ENCODE measurements at places on chromosomes 5 and 9.

DNA sequence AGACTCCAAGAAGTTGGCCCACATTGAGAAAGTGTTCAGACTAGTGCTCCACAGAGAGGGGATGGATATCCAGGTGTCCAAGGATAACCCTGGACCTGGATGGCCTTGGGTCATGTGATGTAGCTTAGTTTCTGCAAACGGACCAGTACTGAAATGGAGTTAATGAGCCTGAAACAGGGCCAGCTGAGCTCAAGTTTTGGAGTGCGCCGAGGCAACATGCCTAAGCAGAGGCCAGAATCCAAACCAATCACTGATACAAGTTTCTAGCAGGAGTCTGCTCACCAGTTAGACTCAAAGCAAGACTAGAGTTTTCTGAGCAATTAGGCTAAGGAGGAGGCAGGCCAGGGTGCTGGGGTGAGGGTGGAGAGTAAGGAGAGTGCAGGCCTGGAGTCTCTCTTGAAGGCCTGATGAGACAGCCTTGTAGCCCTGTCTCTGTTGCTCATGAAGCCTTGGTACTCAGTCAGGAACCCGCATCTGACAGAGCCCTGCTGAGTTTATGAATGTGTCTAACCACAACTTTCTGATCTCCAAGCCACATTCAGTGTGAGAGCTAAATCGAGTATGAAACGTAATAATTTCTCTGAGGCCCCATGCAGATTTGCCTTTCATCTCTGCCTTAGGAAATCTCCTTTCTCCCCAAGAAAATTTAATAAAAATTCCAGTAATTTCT lies 68.9 kb upstream of the EQTN start:
- no peak for DNase-seq

- DNase-seq: no peak
Observed at GRCh38 chr5:5560016-5560415, 137.5 kb downstream of the ICE1 start.

DNA sequence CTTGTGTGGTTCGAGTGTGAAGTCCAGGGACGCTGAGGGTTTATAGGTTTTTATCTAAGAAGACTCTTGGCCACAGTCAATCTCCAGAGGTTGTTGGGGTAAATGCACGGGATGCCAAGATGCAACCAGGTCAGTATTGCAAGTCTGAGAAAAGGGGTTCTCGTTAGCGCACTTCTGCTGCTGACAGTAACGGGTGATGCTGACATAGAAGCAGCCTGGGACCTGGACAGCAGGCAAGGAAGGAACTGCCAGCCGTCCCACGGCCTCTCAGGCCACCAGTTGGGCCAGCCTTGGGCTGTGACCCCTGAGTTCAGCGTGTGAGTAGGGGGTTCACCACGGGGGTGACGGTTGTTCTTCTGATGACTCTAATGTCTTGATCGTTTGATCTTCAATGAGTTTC lies 39.0 kb downstream of the TENT4A start:
- no peak for DNase-seq

GRCh38 chr5:118253225-118254061 lies 734.9 kb downstream of the DTWD2 start:
- peak; percentile 0 for DNase-seq

GRCh38 chr9:20087481-20087880 lies 298.6 kb upstream of the SLC24A2 start:
- peak; percentile 46 for DNase-seq

GRCh38 chr5:107778647-107779046 lies 107.9 kb upstream of the EFNA5 start:
- no peak for DNase-seq

DNA sequence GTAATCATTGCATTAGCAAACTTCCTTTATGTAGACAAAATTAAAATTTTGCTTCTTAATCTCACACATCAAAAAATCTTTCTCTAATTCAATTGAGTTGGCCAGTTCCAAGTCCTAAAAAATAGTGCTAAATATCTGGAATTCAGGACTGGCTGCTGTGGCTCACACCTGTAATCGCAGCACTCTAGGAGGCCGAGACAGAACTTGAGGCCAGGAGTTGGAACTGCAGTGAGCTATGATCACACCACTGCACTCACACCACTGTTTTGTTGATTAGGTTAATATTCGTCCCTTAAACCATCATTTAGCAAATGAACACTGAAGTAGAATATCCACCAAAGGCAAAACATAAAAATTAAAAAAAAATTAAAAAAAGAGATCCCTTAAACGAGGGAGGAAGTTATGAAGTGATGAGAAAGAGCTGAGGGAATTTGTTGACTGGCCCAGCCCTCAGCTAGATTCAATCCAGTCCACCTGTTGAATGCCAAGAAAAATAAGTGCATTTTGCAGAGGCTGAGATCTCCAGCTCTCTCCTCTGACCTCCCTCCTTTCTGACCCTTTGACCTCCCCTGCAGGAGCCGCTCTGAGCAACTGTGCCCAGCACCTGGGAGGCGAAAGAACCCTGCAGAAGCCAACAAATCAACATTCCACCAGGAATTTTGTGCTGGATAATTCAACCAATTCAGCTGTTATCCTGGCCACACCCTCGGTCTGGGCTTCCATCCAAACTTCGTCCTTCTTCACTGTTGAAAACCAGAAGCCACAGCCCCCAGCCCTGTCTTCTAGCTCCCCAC lies 96.8 kb downstream of the OR2K2 start:
- DNase-seq: peak; percentile 4

- DNase-seq: peak; percentile 25
Observed at GRCh38 chr5:65059681-65060598, 291.2 kb downstream of the CWC27 start.

DNA sequence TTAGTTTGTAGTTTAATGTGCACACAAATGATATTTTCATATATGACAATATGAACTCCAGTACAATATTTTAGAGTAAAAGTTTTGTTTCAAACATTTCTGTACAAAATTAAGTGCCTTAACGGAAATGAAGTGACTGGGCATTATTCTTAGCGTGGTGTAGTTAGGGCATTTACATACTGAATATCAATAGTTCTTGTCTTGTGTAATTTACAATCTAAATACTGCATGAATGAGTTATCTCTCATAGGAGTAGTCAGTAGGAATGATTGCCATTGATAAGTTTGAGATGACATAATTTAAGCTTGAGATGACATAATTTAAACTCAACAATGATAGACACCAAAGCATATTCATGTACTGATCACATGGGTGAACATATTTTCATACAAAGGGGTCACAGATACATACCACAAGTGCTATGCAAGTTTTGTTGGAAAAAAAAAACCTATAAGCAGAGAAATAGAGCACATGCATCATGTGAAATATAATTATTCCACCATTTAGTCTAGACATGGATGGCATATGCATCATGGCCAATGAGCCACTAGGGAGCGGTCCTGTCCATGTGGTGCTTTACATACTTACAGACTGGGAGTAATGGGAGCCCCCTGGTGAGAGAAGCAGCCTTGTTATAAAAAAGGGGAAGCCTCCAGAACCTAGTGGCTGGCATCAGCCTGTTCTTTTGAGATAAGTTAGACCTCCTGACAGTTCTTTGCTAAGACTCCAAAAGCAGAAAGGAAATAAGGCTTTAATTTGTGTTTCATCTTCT lies 1523.9 kb downstream of the MAT2B start:
- DNase-seq: peak; percentile 0

- DNase-seq: no peak
Observed at GRCh38 chr5:173530547-173530946, 85.9 kb downstream of the BOD1 start.

DNA sequence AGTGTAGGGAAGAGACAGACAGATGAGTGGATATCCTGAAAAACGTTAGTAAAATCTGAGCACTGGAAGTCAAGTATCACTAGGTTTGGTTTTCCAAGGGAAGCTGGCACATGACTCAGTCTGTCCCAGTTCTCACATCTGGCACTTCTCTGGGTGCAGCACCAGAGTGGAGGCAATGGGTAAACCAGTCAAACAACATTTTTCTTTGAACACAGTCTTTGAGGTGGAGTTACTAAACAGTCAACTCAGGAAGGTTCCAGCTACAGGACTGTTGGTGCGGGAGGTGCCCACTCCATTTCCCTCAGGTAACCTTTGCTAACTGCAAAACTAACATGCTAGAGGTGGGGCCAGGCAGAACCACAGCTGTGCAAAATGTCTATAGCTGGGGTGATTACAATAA lies 301.4 kb upstream of the RFX3 start:
- DNase-seq: no peak

DNA sequence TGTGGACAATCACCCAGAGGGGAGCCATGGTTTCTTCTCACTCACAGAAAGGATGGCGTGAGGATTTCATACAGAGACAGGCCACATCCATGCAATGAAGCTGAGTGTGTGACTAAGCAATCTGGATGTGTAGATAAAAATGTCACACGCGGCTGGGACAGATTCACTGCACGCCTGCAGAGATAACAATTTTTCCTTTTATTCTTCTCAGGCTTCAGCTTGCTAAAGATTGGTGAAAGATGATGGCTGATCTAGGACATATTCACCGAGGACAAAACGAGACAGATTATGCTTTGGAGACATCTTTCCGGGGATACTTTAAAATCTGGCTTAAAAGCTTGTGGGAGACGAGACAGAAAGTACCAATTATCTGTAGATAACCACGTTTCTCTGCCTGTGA lies 313.9 kb upstream of the TRPC7 start:
- no peak for DNase-seq

DNA sequence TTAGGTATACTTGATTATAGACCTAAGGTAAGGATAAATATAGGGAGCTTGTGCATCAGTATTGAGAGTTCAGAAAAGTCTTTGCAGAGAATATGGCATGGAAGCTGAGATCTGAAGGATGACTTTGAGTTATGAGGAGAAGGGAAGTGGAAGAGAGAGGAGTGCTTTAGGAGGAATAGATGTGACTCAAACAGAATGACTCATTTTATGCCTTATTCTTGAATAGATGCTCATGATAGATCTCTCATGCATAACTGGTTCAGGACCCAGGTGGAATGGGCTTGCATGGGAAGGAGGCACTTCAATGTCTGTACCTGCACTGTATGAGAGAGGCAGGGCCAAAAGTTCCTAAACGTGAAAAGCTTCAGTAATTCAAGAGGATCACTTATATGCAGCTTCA lies 103.3 kb downstream of the CWC27 start:
- peak; percentile 48 for DNase-seq

GRCh38 chr9:116717150-116717549 lies 30.0 kb downstream of the TRIM32 start:
- peak; percentile 40 for DNase-seq

DNA sequence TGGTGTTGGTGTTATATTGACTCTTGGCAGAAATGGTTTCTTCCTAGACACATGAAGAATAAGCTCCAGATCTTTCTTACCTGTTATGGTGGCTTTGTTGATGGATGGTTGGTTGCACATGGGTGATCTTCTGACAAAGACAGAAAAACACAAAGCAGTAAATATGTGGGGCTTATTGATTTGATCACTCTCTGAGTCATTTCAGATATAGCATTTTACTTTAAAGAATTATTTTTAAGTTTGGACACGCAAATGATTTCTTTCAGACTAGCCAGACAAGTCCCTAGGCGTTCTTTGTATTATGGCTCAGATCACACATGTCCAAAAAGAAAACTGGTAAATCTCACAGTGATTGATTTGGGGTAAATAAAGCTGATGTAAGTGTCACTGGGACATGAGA lies 597.6 kb downstream of the RAB3C start:
- DNase-seq: no peak

GRCh38 chr5:51373880-51374523 lies 9.2 kb upstream of the ISL1 start:
- no peak for DNase-seq

All from cardiac fibroblast (primary cell).